Stimulated activated CD8-positive, alpha-beta memory T cell treated with anti-CD3 and anti-CD28 coated beads, Interleukin-7, amount 100 ng/mL, for 24 hours (primary cell): ENCODE measurements at places on chromosomes 16 and 17.

DNA sequence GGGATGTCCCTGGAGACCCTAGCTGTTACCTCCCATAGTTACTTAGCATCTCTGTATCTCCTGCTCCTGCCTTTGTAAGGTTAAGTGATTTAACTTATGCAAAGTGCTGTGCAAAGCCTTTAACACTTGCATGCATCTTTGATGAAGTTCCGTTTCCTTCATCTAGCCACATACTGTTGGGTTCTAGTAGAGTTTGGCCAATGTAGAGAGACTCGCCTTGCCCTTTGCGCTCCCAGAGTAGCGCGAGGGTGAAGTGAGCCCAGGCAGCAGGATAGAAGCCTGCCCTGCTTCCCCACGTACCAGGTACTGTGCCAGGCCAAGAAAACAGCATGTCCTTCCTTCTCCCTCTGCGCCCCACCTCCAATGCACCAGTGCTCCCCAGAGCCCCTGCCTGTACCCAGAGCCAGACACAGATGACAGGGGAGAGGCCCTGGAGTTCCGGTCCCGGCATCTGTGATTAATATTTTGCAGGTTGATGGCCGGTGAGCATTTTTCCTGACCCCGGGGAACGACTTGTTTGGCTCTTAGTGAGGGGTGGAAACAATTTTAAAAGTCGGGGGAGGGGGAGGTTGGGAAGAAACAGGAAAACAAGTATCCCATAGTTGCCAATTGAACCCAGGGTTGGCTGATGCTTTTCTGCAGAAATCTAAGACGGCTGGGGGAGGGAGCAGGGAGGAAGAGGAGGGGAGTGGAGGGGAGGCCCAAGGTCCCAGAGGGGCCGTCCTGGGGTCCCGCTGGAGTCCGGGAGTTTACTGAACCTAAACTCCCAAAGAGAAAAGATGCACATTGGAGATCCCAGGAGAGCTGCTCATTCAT lies 13.1 kb upstream of the CDC42EP4 start:
- no peak for DNase-seq

DNA sequence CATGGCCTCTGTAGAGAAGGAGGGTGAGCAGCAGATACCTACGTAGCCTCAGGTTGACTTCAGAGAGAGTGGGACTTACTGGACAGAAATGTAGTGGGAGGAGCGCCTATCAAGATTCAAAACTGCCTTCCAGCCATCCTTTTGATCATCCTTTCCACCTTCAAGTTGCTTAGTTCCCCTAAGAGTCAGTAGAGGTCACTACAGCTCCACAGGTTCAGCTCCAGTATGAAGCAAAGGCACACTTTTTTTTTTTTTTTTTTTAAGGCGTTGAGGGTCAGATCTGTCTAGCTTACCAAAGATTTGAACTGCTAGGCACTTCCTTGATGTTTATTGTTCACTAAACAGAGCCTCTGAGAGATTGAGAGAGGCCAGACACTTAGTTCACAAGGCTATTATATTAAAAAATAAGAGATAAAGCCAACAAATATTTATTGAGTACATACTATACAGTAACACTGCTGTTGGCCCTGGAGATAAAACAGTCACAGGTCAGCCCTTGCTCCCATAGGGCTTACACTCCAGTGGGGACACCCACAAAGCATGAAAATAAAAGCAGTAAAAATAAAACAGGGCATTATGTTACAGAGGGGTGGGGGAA lies 3.1 kb downstream of the RNF227 start:
- DNase-seq, result no peak

DNA sequence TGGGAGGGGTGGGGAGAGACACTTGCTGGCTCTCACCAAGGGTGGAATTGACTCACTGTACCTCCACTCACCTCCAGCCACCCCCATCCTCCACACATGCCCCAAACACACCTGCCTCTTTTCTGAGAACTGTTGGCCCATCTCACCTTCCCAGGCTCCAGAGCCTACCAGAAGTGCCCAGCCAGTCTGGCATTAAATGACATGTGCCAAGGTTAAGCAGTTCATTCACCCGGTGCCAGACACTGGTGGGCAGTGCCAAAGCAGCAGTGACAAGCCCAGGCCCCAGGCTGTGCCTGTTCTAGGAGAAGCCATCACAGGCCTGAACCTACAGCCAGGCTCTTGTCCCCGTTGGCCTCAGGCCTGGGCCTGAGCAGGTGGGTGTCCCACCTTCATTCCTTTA lies 11.2 kb downstream of the MVP start:
- no peak for DNase-seq

DNA sequence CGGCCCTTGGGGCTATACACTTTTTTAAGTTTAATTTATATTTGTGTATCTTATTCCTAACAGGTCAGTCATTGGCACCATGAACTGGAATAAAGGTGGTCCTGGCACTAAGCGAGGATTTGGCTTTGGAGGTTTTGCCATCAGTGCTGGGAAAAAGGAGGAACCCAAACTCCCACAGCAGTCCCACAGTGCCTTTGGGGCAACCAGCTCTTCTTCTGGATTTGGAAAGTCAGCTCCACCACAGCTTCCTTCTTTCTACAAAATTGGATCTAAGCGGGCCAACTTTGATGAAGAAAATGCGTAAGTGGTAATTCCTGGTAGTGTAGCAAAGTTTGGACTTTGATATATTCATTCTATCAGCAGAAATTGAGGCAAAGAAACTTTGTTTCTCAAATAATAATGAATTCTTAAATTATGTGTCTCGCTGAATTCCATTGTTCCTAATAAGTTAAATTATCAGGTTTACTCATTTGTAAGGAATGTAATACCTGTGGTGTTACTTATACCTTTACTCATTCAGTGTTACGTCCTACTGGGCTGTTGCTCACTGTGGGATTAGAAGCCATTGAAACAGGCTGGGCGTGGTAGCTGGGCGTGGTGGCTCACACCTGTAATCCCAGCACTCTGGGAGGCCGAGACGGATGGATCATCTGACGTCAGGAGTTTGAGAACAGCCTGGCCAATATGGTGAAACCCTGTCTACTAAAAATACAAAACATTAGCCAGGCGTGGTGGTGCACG lies 13.2 kb downstream of the DDX42 start:
- no peak for DNase-seq

DNA sequence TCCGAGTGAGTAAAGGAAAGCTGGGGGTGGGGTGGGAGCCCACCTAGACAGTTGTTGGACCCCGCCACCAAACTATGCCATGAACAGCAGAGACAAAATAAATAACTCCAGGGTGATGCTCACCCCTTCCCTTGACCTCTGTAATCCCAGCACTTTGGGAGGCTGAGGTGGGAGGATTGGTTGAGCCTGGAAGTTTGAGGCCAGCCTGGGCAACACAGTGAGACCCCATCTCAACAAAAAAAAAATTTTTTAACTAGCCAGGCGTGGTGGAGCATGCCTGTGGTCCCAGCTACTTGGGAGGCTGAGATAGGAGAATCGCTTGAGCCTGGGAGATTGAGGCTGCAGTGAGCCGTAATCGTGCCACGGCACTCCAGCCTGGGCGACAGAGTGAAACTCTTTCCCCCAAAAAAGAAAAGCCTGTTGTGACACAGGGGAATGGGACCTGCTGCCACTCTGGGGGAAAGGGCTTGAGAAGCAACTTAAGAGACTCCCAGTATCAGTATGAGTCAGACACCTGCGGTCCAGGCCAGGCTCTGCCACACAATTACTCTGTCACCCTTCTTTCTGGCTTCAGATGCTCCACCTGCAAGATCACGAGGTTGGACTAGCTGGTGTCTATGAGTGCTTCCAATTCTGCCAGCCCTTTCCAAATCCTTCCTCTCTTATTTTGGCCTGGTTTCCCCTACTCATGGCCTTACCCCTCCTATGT lies 5.0 kb downstream of the SGCA start:
- DNase-seq, result no peak

GRCh38 chr16:16861546-16861945 lies 482.6 kb downstream of the NPIPA7 start:
- peak; percentile 9 for DNase-seq

DNA sequence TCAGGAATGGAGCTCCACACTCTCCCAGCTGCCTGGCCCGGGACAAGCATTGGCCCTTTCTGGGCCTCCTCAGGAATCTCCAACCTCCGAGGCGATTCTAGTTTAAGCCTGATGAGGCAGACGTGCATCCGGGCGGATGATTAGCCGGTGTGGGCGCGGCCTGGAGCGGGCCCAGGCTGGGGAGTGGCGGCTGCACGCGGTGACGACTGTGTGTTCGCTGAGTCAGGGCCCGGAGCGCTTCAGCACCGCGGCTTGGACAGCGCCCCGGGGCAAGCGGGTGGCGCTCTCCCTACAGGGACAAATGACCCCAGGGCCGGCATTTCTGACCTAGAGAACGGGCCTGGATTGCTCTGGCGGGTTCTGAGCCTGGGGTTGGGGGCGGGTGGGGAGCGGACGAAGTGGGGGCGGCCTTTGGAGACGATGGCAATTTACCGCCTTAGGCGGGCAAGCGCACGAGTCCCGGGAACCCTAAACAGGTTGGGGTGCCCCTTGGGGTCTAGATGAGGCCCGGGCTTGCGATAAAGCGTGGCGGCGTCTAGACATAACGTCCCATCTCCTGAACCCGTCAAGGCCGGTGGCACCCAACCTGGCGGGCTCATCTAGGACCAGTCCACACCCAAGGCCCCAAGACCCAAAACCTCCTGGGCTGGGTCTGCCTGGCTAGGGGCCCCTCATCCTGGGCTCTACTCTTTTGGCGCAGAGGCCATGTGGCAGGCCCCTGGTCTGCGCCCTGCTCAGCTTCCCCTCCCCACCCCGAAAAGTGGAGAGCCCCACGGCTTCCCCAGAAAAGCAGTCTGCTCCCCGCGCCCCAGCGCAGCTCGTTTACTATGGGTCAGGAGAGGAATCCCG lies 22.3 kb upstream of the ZNHIT3 start:
- peak; percentile 22 for DNase-seq
